Activated CD8-positive, alpha-beta T cell treated with anti-CD3 and anti-CD28 coated beads for 36 hours (primary cell): ENCODE measurements at places on chromosomes 5 and 9. TPM values are rescaled to one million over a fixed set of nuclear protein-coding genes. Genes with fewer than 3 reads are reported as not detected.

DNA sequence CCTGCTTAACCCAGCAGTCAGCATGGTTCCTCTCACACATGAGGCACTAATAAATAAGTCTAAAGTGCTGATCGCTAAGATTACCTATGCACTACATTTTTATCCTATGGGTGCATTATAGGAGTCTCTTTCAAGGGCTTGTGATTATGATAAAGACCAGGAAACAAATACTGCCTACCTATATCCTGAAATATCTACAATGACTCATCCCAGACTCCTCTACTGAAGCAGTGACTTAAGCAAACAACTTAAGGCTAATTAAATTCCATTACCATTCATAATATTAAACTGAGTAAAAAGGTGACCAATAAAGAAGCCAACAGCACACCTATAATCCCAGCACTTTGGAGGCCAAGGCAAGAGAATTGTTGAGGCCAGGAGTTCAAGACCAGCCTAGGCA is 338.4 kb downstream of the DNAH5 start:
- DNase-seq = no peak

- DNase-seq = no peak
Observed at GRCh38 chr5:71925608-71926091, 181.6 kb upstream of the MAP1B start.

GRCh38 chr5:142839711-142840346 is 69.7 kb downstream of the ARHGAP26 start:
- no peak for DNase-seq

DNA sequence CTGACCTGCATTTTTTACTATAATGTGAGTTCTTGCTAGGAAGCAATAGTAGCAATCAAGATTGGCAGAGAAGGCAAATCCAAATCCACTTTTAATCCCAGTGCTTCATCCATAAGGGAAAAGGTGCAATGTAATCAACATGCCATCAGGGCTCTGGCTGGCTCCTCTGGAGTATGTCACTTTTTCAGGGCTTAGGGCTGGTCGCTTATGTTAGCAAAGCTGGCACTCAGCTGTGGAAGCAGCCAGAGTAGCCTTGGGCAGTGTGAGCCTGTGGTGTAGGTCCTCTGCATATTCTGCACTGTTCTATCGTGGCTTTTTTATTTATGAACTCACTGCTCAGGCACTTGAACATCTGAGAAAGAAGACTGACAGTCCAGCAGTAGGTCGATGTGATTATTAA is 16.1 kb downstream of the ACTBL2 start:
- DNase-seq = no peak

The CA9 gene
- 4.9 TPM for total RNA-seq

DNA sequence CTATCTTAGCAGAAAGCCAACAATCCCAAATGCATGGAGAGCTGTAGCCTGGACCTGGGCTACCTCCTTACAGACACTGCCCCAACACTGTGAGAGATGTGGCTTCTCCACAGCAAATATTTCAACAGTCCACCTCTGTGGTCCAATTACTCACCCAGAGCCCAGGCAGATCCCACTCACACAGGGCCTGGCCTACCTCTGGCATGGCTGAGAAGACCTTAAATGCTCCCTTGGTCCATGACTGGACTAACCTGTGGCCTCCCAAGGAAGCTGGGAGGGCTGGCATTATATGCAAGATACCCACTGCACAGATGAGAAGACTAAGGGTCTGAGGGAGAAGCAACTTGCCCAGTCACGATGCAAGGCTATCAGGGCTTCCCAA is 22.8 kb upstream of the SLC25A51 start:
- no peak for DNase-seq

DNA sequence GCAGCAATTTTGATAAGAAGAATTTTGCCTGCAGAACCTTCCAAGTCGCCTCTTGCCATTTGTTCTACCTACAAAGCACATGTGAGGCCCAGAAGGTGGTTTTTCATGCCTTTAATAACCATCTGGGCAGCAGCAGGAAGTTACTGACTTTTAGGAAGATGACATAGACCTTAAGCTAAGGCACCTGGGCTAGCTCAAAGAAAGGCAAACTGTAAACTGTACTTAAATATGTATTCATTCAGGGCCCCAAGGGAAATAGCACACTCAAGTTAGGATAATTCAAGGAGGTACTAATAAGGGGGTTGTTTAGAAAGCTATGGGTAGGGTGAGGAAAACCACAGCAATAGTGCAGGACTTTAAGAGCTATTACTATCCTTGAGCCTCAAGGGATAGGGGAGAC is 57.3 kb upstream of the HSPB3 start:
- DNase-seq = no peak

GRCh38 chr5:33762859-33763258 is 128.9 kb downstream of the ADAMTS12 start:
- no peak for DNase-seq

The COL15A1 gene
- not detected for total RNA-seq

The SLC6A18 gene
- total RNA-seq = not detected

- DNase-seq = no peak
Observed at GRCh38 chr5:147148715-147149114, 86.1 kb upstream of the STK32A start.

The MRPL50 gene
- total RNA-seq = 16.3 TPM

GRCh38 chr5:167688341-167689130 is 602.9 kb upstream of the WWC1 start:
- no peak for DNase-seq

GRCh38 chr5:138354926-138355378 is 2.5 kb downstream of the KDM3B start:
- peak; percentile 82 for DNase-seq

GRCh38 chr5:15338546-15338945 is 161.4 kb upstream of the FBXL7 start:
- no peak for DNase-seq

GRCh38 chr9:4066682-4067081 is 233.2 kb downstream of the GLIS3 start:
- DNase-seq = no peak

The ANXA2R gene
- 10.4 TPM for total RNA-seq

GRCh38 chr5:53965459-53965858 is 344.9 kb downstream of the ARL15 start:
- DNase-seq = no peak

- DNase-seq = peak; percentile 65
Observed at GRCh38 chr5:139745132-139745799, 50.3 kb upstream of the PSD2 start.

GRCh38 chr5:159324102-159324755 is 6.1 kb downstream of the IL12B start:
- DNase-seq = no peak

GRCh38 chr5:163373436-163374084 is 63.8 kb upstream of the CCNG1 start:
- DNase-seq = no peak

GRCh38 chr9:87642330-87643106 is 83.4 kb upstream of the CTSL start:
- DNase-seq = no peak

The PRKACG gene
- not detected for total RNA-seq

The CSF1R gene
- total RNA-seq = not detected

The SAPCD2 gene
- 13.5 TPM for total RNA-seq

- no peak for DNase-seq
Observed at GRCh38 chr5:147072622-147073021, 162.2 kb upstream of the STK32A start.

The IL13 gene
- total RNA-seq = 4.8 TPM

GRCh38 chr9:136133191-136133958 is 14.7 kb upstream of the TMEM250 start:
- peak; percentile 35 for DNase-seq

GRCh38 chr5:149526845-149527590 is 24.2 kb downstream of the CSNK1A1 start:
- no peak for DNase-seq

DNA sequence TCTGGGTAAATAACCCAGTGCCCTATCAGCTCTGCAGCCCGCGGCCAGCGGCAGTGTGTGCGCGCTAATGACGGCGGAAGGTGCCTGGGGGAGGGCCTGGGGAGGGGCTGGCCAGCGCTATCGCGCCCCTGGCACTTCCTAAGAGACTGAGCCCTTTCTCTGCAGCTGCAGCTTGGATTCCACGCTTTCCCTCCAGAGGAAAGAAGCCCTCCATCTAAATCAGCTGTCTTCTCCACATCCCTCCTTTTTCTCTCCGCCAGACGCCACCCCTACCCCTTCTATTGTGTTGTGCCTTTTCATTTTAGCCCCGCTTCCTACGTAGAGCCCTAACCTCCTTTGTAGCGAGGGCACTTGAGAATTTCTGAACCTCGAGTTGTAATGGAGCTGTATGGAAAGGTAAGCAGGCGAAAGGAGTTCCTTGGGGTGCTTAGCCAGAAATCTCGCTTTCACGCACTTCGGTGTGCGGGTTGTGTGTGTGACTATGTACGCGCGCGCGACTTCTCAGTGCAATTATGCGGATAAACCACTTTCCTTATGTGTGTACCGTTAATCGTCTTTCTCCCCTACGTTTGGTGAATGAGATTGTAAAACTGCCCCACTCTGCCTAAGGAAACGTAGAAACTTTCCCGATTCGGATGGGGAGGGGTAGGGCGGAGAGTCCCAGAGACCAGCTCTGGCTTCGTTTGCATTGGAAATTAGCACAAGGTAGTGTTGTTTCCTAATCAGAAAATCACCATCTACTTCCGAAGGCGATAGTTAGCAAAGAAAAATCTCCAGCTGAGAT is 664 bp upstream of the RAB3C start:
- no peak for DNase-seq

GRCh38 chr5:180832638-180833068 is 28.4 kb downstream of the ZFP62 start:
- peak; percentile 63 for DNase-seq
